ENCODE measurements at places on chromosomes 2 and 18.
A peak's percentile ranks its signal among the peaks of the same experiment; 100 is the strongest.

DNA sequence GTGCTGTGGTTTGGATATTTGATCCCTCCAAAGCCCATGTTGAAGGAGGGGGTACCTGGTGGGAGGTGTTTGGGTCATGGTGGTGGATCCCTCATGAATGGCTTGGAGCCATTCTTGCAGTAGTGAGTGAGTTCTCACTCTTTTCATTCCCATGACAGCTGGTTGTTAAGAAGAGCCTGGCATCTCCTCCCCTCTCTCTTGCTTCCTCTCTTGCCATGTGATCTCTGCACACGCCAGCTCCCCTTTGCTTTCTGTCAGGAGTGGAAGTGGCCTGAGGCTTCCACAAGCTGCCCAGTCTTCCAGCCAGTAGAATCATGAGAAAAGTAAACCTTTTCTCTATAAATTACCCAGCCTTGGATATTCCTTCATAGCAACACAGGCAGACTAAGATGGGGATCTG lies 8.6 kb downstream of the ADD2 start:
- H3K4me1 ChIP-seq = no peaks in the 10 kb centered on the region
- H3K36me3 ChIP-seq = no peaks in the 10 kb centered on the region
- H3K4me3 ChIP-seq = no peak overlapping the region
- H3K27ac ChIP-seq = no peak overlapping the region
- no peak for ATAC-seq
- H3K27me3 ChIP-seq = peaks cover 36% of the 10 kb centered on the region

DNA sequence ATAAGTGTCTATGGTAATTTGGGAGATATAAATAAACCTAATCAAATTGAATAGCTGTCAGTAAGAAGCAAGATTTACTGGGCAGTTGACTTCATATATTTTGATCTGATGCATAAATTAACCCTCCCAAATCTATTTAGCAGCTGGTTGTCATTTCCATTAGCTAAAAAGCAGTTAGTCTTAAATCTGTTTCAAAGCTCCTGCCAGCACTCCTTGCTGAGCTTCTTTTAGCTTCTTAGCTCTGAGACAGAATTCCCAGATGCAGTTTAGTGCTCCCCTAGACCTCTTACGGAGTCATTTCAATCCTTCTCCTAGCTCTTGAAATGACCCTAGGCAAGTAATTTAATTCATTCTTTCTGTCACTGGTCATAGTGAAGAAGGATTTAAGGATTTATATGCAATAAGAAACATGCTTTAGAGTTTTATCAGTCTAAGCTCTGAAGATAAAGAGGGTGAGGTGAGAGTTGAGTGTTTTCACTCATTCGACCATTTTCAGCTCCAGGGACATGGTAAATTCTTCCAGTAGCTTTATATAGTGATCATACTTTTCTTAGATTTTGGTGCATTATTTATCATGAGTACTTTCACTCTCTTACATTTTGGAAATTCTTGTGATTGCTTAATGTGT lies 98.9 kb downstream of the PHLPP1 start:
- H3K4me3 ChIP-seq = no peak overlapping the region
- no peaks in the 10 kb centered on the region for H3K36me3 ChIP-seq
- H3K27me3 ChIP-seq = no peaks in the 10 kb centered on the region
- H3K4me1 ChIP-seq = no peaks in the 10 kb centered on the region
- no peak overlapping the region for H3K27ac ChIP-seq
- ATAC-seq = no peak

DNA sequence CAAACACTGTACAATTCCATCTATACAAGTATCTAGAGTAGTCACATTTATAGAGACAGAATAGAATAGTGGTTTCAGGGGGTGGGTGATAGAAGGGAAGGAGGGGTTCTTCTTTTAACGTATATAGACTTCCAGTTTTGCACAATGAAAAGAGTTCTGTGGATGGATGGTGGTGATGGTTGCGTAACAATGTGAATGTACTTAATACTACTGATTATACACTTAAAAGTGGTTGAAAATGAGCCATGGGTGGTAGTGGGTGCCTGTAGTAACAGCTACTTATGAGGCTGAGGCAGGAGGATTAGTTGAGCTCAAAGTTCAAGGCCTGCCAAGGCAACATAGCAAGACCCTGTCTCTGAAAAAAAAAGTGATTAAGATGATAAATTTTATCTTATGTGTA lies 85.8 kb downstream of the SETBP1 start:
- H3K4me3 ChIP-seq = no peak overlapping the region
- no peak for ATAC-seq
- H3K27ac ChIP-seq = no peak overlapping the region
- no peaks in the 10 kb centered on the region for H3K4me1 ChIP-seq

DNA sequence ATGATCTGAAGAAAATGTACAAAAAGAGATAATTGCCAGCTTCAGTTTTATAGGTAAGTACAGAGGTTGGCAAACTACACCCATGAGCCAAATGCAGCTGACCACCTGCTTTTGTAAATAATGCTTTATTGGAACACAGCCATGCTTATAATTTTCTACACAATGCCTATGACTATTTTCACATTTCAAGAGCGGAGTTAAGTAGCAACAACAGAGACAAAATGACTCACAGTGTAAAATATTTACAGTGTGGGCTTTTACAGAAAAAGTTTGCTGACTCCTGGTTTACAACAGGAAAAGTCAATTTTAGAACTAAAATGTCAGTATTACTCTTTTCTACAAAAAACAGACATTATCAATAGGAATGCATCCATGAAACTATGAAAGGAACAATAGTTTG lies 26.0 kb downstream of the CWC22 start:
- no peak overlapping the region for H3K4me3 ChIP-seq
- H3K27ac ChIP-seq = peak overlapping the region; percentile 59
- ATAC-seq = no peak
- H3K27me3 ChIP-seq = no peaks in the 10 kb centered on the region
- H3K36me3 ChIP-seq = peaks cover 91% of the 10 kb centered on the region

DNA sequence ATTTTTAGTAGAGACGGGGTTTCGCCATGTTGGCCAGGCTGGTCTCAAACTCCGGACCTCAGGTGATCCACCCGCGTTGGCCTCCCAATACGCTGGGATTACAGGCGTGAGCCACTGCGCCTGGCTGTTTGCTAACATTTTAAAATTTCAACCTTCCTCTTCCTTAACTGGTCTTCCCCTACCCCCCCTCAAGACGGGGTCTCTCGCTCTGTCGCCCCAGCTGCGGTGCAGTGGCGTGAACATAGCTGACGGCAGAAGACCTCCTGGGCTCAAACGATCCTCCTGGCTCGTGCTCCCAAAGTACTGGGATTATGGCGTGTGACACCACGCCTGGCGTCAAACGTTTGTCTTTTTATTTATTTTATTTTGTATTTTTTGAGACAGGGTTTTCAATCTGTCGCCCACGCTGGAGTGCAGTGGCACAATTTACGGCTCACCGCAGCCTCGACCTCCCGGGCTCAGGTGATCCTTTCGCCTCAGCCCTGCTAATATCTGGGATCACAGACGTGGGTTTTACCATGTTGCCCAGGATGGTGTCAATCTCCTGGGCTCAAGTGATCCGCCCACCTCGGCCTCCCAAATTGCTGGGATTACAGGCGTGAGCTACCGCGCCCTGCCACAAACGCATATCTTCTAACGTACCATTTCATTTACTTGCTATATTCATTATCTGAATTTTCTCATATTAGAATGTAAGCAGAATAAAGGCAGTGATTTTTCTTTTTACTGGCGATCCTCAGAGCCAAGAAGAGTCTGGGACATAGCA lies 984 bp upstream of the MSH2 start:
- peaks cover 24% of the 10 kb centered on the region for H3K4me1 ChIP-seq
- H3K36me3 ChIP-seq = peaks cover 35% of the 10 kb centered on the region
- no peak for ATAC-seq
- H3K4me3 ChIP-seq = peak overlapping the region; percentile 89
- H3K27me3 ChIP-seq = no peaks in the 10 kb centered on the region
- peak overlapping the region; percentile 88 for H3K27ac ChIP-seq

DNA sequence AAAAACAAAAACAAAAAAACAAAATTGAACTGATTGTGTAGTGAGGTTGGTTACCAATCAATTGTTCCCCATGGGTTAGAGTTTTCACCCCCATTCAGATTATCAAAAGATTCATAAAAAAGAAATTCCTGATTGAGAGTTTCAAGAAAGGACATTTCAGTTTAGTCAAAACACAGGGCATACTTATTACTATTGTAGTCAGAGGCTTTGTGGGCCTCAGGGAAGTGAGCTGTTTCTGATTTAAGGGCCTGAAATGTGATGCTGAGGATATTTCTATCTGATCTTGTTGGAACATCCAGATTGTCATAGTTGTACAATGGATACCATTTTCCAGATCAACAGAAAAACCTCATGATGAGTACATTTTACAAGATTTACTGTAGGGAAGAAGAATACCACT lies 368.1 kb upstream of the NETO1 start:
- ATAC-seq = no peak
- H3K27me3 ChIP-seq = no peaks in the 10 kb centered on the region
- no peak overlapping the region for H3K27ac ChIP-seq
- no peaks in the 10 kb centered on the region for H3K4me1 ChIP-seq
- H3K36me3 ChIP-seq = no peaks in the 10 kb centered on the region

GRCh38 chr18:44568986-44569385 lies 111.7 kb upstream of the SETBP1 start:
- no peaks in the 10 kb centered on the region for H3K4me1 ChIP-seq
- no peak overlapping the region for H3K4me3 ChIP-seq
- H3K27me3 ChIP-seq = peaks cover 21% of the 10 kb centered on the region
- H3K36me3 ChIP-seq = no peaks in the 10 kb centered on the region

- no peaks in the 10 kb centered on the region for H3K36me3 ChIP-seq
- ATAC-seq = no peak
- peak overlapping the region; percentile 87 for H3K27ac ChIP-seq
- H3K4me1 ChIP-seq = peaks cover 36% of the 10 kb centered on the region
- H3K4me3 ChIP-seq = peak overlapping the region; percentile 59
- H3K27me3 ChIP-seq = no peaks in the 10 kb centered on the region
Observed at GRCh38 chr2:136058262-136058661, 59.7 kb downstream of the CXCR4 start.

DNA sequence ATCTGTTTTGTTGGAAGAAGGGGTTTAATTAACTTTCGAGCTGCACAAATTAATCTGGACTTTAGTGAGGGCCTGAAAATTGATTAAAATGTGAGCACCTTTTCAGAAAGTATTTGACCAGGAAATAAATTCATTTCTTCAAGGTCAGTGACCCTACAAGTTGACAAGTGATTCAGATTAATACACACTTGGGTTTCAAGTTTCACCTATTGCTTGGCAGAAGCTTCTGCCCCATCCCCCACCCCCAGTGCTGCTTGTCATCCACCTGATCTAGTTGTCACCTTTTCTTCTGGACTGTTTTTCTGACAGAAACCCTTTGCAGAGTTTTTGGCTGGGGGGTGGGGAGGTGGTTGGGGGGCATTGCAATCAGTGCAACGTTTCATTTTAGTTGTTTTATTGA lies 46.2 kb downstream of the RPRM start:
- H3K27ac ChIP-seq = no peak overlapping the region
- no peaks in the 10 kb centered on the region for H3K4me1 ChIP-seq
- no peak for ATAC-seq
- no peak overlapping the region for H3K4me3 ChIP-seq

GRCh38 chr2:189676471-189676870 lies 2.0 kb downstream of the ANKAR start:
- H3K27ac ChIP-seq = no peak overlapping the region
- peaks cover 30% of the 10 kb centered on the region for H3K4me1 ChIP-seq
- no peak for ATAC-seq
- peaks cover 32% of the 10 kb centered on the region for H3K36me3 ChIP-seq
- no peaks in the 10 kb centered on the region for H3K27me3 ChIP-seq
- no peak overlapping the region for H3K4me3 ChIP-seq

GRCh38 chr18:73728657-73729056 lies 419.0 kb downstream of the FBXO15 start:
- H3K27me3 ChIP-seq = no peaks in the 10 kb centered on the region
- no peak overlapping the region for H3K27ac ChIP-seq
- H3K36me3 ChIP-seq = no peaks in the 10 kb centered on the region
- H3K4me3 ChIP-seq = no peak overlapping the region
- H3K4me1 ChIP-seq = no peaks in the 10 kb centered on the region

GRCh38 chr18:80033181-80034067 lies 810 bp upstream of the RBFA start:
- H3K27ac ChIP-seq = peak overlapping the region; percentile 89
- H3K4me1 ChIP-seq = peaks cover 16% of the 10 kb centered on the region
- peak overlapping the region; percentile 93 for H3K4me3 ChIP-seq
- no peaks in the 10 kb centered on the region for H3K27me3 ChIP-seq
- peak; percentile 56 for ATAC-seq

DNA sequence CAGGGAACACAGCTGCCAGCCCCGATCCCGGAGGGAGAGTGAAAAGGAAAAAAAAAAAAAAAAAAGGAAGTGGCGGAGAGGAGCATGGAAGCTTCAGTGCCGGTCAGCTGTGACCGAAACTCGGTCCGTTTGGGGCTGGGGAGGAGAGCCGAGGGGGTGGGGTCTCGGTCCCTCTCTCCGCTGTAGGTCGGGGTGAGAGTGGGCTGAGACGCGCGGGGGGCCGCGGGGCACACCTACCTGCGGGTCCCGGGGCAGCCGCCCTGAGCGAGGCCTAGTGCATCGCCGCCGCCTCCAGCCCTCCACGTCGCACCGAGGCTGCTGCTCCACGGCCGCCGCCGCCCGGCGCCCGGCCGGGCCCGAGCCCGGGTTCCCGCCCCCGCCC lies 536 bp downstream of the VPS54 start:
- no peak for ATAC-seq
- H3K27me3 ChIP-seq = no peaks in the 10 kb centered on the region
- peak overlapping the region; percentile 99 for H3K4me3 ChIP-seq
- H3K27ac ChIP-seq = peak overlapping the region; percentile 100
- H3K4me1 ChIP-seq = peaks cover 16% of the 10 kb centered on the region
- H3K36me3 ChIP-seq = peaks cover 8% of the 10 kb centered on the region

DNA sequence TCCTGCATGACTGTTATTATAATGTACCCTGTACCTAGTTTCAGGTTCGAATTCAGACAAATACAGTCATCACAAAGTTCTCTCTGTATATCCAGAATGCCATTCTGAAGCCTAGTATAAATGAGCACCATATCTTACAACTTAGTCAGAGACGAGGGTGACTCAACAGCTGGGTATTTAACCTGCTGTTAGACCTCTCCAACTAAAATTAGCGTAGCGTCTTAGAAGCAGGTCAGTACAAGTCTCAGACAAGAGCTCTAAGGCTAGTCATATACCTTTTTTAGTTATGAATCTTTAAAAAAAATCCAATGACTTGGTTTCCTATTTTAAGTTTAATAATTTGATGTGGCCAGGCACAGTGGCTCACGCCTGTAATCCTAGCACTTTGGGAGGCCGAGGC lies 74.1 kb downstream of the CABYR start:
- H3K4me3 ChIP-seq = no peak overlapping the region

- H3K36me3 ChIP-seq = peaks cover 37% of the 10 kb centered on the region
- peak overlapping the region; percentile 92 for H3K4me3 ChIP-seq
- peaks cover 17% of the 10 kb centered on the region for H3K4me1 ChIP-seq
- peak overlapping the region; percentile 99 for H3K27ac ChIP-seq
Observed at GRCh38 chr2:68156419-68156818, 1.3 kb upstream of the PNO1 start.

DNA sequence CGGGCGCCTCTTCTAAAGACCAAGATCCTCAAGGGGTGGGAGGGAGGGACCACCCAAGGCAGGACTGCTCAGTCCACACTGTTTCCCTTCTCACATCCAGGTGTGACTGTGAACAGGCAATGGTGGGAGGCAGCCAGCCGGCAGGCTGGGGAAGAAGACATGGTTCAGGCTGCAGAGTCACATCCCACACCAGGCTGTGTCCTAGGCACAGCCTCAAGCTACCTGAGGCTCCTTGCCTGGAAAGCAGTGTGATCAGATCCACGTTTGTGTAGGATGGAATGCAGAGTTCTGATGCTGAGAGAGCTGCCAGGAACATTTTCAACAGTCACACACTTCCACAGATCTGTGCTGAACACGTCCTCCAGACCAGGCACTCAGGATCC lies 16.4 kb downstream of the SLC66A2 start:
- H3K4me1 ChIP-seq = peaks cover 6% of the 10 kb centered on the region
- H3K27ac ChIP-seq = no peak overlapping the region
- no peaks in the 10 kb centered on the region for H3K27me3 ChIP-seq
- no peak for ATAC-seq
- no peak overlapping the region for H3K4me3 ChIP-seq
- H3K36me3 ChIP-seq = peaks cover 93% of the 10 kb centered on the region
